Fibroblast of villous mesenchyme (primary cell): ENCODE measurements at places on chromosomes 4 and X. TPM values are rescaled to one million over a fixed set of nuclear protein-coding genes. Genes with fewer than 3 reads are reported as not detected.

Gene TMEM165
- total RNA-seq, result 123 and 186 TPM in 2 replicates

Gene MTMR8
- under 0.01 and 0.43 TPM in 2 replicates for total RNA-seq

Gene TMSB15C
- 3.9 and 5.2 TPM in 2 replicates for total RNA-seq

Gene NOX1
- under 0.01 TPM in 1 of 2 replicates, not detected in the other for total RNA-seq

Gene AKAP4
- total RNA-seq, result not detected in 2 replicates

Gene FGG
- not detected in 2 replicates for total RNA-seq

Gene UCHL1
- 488 and 579 TPM in 2 replicates for total RNA-seq

Gene PSAPL1
- not detected in 2 replicates for total RNA-seq

Gene SSX2B
- total RNA-seq, result 0.32 TPM in 1 of 2 replicates, not detected in the other

Gene MID1
- 7.4 and 16.4 TPM in 2 replicates for total RNA-seq

Gene CHRNA9
- under 0.01 TPM in 1 of 2 replicates, not detected in the other for total RNA-seq

Gene SERTM2
- 0.43 and 1.3 TPM in 2 replicates for total RNA-seq

Gene SUPT20HL2
- total RNA-seq, result under 0.01 TPM in 1 of 2 replicates, not detected in the other

GRCh38 chr4:41693629-41694028 is 54.9 kb downstream of the PHOX2B start:
- peak; percentile 35 for DNase-seq

- no peak for DNase-seq
Observed at GRCh38 chrX:63453571-63453970, 102.4 kb upstream of the SPIN4 start.

DNA sequence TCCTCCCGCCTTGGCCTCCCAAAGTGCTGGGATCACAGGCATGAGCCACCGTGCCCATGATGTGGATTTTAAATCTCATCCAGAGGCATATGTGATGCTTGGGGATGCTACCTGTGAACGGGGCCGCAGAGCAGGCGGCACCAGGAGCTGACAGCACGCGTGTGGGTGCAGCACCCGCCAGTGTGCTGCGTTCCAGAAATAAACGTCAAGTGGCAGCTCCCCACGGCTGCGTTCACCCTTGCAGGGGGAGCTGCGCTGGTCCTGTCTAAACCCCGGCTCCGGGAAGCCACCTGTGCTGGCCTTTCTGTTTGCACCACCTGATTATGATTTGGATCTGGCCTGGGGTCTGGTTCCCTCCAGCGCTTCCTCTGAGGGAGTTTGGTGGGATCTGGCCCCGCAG is 77.8 kb downstream of the SORCS2 start:
- DNase-seq, result no peak

GRCh38 chrX:32571579-32571978 is 639.8 kb downstream of the DMD start:
- DNase-seq, result no peak

DNA sequence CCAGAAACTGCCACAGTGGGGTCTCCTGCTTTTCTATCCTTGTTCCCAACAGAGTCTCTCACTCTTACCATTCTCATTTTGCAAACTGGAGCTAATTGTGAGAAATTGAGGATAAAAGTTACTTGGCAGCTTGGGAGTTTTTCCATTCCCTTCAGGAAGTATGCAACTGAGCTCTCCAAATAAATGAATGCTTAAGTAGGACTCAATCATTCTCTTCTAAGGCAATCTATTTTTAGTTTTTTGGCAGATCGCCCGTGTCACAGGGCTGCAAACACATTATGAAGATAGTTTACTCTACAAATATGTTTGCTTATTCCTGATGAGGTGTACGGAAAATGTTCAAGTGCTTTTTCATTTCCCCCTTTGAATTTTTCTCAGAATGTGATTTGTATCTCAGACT is 5.3 kb downstream of the ASB11 start:
- DNase-seq, result peak; percentile 37

GRCh38 chrX:48772602-48773001 is 11.1 kb downstream of the GLOD5 start:
- no peak for DNase-seq

GRCh38 chr4:2906218-2906617 is 57.0 kb downstream of the NOP14 start:
- DNase-seq, result no peak

- no peak for DNase-seq
Observed at GRCh38 chr4:155975511-155975910, 21.8 kb upstream of the CTSO start.

DNA sequence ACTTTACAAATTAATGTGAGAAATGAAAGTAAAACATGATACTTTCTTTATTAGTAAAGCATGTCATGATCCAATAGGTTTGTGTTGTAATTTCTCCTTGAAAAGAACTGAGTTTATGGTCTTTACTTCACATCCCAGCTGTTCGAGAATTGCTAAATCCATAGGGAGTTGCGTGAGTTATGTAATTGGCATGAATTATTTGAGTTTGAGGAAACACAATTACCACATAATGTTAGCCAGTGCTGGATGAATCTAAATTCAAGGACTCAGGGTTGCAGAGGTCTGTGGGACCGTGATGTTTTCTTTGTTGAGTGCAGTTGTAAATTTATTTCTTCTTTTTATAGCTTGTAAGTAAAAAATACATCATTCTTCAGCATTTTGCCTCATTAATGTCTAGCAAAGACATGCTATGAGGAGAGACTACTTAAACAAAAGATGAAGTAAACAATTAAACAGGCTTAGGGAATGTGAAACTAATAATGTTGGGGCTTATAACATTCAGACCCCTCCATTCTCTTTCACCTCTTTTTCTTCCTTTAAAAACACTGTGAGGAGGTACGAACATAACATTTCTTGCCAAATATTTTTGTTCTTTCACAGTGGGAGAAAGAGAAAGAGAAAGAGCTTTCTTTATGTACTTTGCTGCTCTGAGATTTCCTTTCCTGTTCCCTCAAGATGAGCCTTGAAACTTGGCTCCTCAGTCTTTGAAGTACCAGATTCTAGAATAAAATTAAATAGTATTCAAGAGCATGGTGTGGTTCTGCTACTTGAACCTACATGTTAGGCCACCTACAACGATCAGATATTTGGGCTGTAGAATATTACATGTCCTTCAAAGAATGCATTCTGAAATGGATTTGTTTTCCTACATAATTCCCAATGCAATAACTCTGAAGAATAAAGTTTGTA is 159.6 kb upstream of the ANK2 start:
- DNase-seq, result peak; percentile 88

GRCh38 chr4:78167510-78167909 is 110.4 kb downstream of the FRAS1 start:
- no peak for DNase-seq

GRCh38 chrX:119602701-119603255 is 3.4 kb downstream of the NKRF start:
- DNase-seq, result no peak

- no peak for DNase-seq
Observed at GRCh38 chr4:165986956-165987698, 114.1 kb downstream of the TLL1 start.

DNA sequence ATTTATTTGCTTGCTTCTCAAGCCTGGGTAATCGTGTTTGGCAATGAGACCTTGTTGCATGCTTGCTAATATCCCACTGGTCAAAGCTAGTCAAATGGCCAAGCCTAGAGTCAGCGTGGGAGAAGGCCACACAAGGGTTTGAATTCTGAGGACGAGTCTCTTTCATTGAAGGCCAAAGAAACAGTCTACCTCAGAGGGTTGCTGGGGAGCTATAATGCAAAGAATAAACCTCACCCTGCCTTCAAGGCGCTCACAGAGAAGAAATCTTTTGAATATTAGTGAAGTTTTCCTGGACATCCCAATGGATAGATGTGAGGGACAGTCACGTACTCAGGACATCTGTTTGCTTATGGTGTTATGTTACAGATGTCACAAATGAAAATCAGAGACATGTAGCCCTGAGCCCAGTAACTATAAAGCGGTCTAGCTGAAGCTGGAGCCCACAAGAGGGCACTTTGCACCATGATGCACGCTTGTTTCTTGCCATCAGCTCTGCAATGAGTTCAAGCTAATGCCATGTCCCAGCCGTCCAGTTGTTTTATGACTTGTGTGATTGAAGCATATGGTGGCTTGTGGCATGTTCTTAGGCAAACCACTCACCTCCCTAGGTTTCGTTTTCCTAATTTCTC is 1.1 kb upstream of the TLR3 start:
- peak; percentile 45 for DNase-seq

DNA sequence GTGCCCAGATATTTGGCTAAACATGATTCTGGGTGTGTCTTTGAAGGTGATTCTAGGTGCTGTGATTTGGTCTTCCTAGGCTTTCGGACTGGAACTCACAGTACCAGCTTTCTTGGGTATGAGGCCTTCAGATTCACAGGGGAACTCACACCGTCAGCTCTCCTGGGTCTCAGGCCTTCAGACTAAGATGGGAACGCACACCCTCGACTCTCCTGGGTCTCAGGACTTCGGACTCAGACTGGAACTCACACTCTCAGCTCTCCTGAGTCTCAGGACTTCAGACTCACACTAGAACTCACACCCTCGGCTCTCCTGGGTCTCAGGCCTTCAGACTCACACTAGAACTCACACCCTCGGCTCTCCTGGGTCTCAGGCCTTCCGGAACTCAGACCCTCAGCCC is 137.7 kb downstream of the CRLF2 start:
- no peak for DNase-seq

- peak; percentile 96 for DNase-seq
Observed at GRCh38 chr4:83631066-83631465, 95.2 kb downstream of the GPAT3 start.

DNA sequence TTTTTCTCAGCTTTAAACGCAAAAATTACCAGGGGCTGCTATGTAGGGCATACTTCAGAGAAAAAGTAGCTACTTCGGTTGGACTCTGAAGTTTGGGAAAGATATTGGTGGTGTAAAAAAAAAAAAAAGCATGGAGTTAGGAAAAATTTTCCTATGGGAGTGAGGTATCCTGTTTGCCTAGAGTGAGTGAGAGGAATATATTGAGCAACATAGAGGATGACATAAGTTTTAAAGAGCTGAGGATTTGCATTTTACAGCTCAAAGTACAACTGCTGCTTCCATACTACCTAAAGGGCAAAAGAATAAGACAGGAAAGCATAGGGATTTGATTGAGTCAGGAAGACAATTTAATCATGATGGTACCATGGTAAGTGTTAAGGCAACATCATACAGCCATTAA is 7.3 kb downstream of the GPRASP1 start:
- DNase-seq, result peak; percentile 26

- DNase-seq, result no peak
Observed at GRCh38 chr4:78033861-78034260, 23.3 kb upstream of the FRAS1 start.

- no peak for DNase-seq
Observed at GRCh38 chr4:53629296-53629695, 38.0 kb upstream of the LNX1 start.

DNA sequence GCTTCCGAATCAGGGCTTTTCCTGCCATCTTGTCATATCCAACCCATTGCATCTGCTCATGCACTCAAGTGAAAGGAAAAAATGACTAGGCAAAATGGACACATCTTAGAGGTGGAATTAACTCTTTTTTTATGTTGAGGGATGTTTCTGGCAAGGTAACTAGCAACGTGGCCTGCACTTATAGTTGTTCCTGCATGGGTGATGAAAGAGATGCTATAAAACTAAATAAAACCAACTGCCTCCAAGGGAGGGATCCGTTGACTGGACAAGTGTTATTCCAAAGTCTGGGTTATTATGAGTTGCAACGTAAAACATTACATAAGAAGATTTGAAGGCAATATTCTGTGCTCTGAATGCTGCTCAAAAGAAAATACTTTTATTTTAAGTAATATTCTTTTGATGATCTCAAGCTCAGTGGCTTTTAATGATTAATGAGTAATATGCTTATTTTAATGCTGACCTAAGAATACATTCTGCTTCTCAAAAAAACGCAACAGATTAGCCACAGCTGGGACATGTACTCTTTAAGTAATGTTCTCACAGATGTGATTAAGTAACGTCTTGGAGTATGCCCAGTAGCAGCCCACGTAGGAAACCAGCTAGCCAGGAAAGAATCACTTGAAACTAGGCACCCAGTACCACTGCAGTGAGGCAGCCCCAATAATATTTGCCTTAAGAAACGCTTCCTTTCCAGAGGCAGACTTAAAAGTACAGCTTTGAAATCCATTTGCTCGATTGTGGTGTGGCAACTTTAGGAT is 27.4 kb downstream of the KLF3 start:
- peak; percentile 92 for DNase-seq

DNA sequence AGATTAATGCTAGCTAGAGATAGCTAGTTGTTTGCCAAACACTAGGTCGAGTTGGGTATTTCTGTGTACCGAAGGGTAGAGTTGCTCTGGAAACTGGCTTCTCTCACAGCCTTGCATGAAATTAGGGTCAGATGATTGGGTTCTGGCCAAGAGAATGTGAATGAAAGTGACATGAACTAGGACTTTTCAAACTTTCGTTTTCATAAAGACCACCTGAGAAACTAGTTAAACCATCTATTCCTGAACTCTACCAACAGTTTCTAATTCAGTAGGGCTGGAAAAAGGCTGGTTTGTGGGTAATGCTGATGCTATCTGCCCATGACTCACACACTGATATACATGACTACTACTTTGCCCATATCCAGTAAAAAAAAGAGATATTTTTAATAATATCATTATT is 157.6 kb downstream of the GASK1B start:
- DNase-seq, result peak; percentile 47

DNA sequence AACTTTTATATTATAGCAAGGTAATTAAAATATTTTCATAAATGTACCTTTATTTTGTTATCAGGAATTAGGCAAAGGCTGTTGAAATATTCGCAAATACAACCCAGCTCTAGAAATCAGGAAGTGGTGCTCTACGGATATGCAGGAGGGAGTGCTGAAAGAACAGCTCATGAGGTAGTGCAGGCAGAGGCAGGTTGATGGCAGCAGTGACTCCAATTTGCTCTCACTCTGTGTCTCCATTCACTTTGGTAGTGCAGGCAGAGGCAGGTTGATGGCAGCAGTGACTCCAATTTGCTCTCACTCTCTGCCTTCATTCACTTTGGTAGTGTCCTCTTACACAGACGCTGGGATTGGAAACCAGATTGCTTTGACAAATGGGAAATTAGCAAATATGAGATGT is 277.9 kb downstream of the TRIML1 start:
- DNase-seq, result no peak

DNA sequence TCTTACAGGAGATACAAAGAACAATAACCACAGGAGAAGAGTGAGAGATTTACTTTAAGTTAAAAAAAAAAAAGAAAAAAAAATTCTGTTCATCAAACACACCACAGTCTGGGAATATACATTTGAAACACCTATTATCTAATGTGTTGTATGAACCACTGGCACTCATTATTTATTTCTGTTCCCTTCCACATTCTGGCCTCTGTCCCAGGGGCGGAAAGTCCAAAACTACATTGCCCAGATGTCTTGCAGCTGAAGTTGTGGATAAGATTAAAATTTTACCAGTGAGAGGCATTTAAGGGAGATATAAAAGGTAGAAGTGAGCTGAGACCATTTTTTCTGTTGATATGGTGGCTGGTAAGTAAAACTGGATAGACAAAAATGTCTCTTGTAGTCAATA is 56.2 kb downstream of the SCLT1 start:
- DNase-seq, result no peak

GRCh38 chr4:137610960-137611359 is 78.7 kb upstream of the PCDH18 start:
- peak; percentile 18 for DNase-seq
